A172 (cell line): ENCODE measurements at places on chromosomes 1 and 21.

DNA sequence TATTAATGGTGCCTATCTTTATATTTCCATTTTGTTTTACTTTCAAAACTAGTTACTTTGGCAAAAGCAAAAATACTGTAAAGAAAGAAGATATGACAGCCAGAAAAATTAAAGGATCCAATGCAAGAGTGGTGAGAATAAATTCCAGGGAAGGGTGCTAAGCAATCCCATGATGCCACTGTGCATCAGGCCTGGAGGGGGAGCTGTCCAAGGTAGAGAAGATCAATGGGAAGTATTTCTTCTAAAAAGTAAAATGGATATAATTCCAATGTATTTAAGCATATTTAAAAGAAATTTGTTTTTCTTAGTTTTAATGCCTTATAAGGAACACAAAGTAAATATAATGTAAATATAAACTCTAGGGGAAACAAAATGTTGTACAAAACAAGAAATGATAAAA lies 1382.2 kb upstream of the B3GALT2 start:
- DNase-seq = peak; percentile 26

- DNase-seq = no peak
These were observed 1.4 kb downstream of the LYPLA2 start for GRCh38 chr1:23792151-23792945.

DNA sequence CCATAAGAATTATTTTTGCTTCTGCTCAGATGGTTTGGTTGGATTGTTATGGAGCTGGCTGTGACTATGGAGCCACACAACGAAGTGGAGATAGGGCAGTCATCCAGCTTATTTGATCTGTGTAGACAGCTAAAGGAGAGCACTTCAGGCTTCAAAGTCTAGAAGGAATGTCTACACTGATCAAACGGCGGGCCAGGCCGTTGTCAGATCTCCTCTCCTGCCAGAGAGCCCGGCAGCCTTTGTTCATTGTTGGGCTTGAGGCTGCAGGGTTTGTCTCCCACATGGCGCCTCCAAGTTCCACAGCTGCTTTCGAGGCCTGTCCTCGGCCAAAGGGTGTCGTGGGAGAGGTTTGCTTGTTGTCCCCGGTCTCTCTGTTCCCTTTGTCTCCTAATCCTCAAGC lies 2.8 kb upstream of the STMN1 start:
- DNase-seq = no peak

DNA sequence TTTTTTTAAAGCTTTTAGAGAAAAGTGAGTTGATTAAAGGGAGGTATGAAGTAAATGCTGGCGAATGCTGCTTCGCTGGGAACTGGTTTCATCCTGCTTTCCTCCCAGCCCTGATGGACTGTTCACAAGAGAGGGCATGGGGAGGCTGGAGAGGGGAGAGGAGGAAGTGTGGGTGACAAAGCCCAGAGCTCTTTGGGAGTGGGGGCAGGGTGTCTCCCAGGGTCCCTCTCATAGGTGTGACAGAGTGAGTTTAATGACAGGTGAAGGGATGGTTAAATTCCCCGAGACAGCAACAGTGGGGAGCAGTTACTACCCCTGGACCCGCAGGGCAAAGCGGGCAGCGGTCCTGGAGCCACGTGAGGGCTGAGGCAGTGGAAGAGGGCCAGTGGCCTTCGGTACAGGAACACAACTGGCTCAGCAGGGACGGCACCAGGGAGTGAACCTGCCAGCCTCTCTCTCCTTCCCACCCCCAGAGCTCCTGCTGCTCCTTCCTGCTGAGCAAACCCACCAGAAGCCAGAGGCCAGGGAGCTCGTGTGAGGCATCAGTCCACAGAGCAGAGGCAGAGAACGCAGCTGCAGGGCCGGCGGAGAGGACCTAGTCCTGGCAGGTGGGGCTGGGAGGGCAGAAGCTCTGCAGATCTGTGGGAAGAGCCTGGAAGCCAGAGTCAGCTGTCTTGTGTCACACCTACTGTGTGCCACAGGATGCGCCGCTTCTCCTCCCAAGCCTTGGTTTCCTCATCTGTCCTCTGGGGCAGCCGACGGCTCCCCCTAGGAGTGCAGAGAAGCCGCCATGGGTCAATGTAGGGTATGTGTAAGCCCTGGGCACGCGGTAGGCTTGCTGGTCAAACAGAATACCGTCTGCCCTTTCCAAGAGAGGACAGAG lies 20.9 kb upstream of the LRP8 start:
- no peak for DNase-seq

DNA sequence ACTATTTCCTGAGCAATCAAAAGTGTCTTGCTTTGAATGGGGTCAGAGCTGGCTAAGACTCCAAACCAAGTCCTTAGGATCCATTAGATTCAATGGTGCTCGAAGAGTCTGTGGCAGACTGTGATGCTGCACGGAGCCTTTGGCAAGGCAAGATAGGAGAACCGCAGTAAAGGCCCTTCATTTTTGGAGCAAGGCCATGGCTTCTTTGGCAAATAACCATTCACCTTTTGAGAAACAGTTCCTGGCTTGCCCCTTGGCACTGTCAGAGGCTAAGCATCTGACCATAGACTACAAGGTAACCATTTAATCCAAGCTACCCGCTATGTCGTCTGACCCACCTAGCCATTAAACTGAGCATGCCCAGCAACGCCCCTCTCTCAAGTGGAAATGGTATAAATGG lies 45.2 kb downstream of the EDN2 start:
- no peak for DNase-seq

- no peak for DNase-seq
These were observed 24.1 kb upstream of the DESI2 start for GRCh38 chr1:244628789-244629188.

- peak; percentile 86 for DNase-seq
These were observed 992 bp upstream of the USP48 start for GRCh38 chr1:21783679-21784603.

DNA sequence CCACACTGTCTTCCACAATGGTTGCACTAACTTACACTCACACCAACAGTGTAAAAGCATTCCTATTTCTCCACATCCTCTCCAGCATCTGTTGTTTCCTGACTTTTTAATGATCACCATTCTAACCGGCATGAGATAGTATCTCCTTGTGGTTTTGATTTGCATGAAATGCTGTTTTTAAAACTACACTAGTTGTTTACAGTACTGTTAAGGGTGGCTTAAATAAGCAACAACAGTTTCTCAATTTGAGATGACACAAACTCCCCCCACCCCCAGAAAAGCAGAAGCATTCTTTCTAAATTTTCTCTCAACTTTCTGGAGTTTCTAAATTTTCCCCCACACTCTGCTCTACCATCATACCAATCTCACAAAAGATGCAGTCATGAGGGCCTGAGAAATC lies 7.1 kb upstream of the SLAMF7 start:
- DNase-seq = no peak

- no peak for DNase-seq
These were observed 23.5 kb upstream of the LHX4 start for GRCh38 chr1:180206581-180206980.

DNA sequence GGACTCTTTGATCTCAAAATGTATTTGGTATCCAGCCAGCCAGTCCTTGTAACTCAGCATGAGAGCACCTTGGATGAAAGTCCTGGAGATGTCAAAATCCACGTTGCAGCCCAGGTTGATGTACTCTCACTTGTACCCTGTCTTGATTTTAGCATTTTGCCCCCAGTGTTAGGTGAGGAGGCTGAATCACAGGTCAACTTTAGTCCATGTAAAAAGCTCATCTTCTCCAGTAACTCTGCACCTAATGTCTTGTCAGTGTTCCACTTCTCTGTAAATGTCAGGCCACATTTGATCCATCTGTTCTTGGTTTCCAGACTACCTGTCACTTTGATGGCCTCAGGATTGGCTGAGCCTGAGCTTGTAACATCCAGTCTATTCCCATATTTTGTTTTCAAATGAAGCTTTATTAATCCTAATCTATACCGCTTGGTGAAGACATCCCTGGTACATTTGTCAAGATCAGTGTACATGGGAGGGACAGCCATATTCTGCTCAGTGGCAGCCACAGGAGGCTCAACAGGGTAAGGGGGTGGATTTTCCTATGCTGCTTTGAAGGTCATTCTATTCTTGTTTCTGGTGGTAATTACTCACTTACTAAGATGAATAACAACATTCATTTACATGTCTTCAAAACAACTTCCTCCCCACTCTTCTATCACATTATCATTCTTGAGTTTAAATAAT lies 24.1 kb upstream of the FCRL3 start:
- no peak for DNase-seq

DNA sequence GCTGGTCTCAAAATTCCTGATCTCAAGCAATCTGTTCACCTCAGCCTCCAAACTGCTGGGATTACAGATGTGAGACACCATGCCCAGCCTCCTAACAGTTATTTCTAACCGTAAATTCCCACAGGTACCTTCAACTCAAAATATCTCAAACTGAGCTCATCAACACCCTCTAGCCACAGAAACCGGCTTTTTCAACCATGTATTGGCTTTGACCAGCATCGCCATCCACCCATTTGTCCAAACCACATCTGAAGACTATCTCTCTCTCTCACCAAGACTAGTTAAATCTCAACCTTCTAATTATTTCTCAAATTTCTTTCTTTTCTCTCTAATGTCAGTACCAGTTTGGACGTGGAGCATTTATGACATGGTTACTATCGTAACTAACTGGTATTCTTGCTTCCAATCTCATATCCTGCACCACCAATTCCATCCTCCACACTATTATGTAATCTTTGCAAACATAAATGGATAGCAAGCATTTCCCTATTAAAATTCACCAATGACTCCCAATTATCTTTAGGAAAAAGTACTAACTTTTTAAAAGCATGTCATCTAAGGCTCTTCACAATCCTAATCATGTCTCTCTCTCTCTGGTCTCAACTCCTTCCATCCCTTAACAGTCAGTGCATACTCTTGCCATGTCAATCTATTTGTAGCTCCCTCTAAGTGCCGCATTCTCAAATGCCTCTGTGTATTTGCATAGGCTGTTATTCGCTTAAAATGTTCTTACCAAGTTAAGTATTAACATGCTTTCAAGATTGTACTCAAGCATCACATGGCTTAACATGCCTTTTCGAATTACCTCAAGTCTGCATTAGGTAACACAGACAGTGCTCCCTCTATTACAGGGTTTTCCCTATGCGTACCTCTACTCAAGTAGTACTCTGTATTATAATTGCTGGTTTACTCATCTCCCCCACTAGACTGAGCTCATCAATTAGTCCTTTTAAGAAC lies 18.1 kb downstream of the RSBN1 start:
- no peak for DNase-seq

DNA sequence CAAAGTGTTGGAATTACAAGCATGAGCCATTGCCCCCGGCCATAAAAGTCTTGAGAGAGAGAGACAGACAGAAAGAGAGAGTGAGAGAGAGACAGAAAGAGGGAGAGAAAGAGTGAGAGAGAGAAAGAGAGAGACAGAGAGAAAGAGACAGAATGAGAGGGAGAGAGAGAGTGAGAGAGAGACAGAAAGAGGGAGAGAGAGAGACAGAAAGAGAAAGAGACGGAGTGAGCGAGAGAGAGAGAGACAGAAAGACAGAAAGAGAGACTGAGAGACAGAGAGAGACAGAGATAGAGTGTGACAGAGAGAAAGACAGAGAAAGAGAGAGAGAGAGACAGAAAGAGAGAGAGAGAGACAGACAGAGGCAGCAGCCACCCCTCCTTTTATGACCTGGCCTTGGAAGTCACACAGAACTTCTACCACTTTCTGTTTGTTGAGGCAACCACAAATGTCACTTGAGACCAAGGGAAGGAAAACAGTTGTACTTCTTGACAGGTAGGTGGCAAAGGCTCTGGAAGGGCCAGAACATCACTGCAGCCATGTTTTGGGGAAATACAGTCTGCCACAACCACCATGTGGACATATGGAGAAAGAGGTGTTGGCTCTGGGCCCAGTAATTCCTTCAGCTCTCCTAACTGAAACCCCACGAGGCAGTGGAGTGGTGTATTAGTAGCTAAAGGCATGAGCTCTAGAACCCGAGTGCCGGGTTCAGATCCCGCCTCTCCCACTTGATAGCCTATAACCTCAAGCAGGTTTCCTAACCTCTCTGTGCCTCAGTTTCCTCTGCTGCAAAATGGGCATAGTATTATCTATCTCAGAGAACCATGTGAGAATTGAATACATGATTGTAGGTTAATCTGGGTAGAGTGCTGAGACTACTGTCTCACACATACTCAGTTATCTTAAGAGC lies 50.6 kb downstream of the TNFRSF8 start:
- DNase-seq = peak; percentile 3

GRCh38 chr1:182206626-182207239 lies 145.2 kb upstream of the ZNF648 start:
- no peak for DNase-seq
